ENCODE measurements at places on chromosomes 11 and 22.

GRCh38 chr11:125123947-125124617, 12.7 kb upstream of the TMEM218 start:
- peak; percentile 20 for DNase-seq

DNA sequence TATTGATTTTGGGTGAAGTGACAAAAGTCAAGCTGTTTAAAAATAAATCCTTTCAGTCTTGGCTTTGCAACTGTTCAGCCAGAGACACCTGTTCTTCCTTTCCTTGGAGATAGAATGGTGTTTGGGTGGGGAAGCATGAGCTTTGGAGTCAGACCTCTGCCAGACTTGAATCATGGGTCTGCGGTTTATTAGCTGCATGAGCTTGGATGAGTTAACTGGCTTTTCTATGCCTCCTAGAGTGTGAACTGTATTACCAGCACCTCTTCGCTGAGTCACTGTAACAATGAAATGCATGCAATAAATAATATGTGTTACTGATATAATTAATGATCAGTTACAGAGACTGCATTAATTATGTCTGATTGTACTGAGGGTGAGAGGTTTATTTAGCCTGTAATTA, 13.5 kb upstream of the MYEOV start:
- DNase-seq, result no peak

DNA sequence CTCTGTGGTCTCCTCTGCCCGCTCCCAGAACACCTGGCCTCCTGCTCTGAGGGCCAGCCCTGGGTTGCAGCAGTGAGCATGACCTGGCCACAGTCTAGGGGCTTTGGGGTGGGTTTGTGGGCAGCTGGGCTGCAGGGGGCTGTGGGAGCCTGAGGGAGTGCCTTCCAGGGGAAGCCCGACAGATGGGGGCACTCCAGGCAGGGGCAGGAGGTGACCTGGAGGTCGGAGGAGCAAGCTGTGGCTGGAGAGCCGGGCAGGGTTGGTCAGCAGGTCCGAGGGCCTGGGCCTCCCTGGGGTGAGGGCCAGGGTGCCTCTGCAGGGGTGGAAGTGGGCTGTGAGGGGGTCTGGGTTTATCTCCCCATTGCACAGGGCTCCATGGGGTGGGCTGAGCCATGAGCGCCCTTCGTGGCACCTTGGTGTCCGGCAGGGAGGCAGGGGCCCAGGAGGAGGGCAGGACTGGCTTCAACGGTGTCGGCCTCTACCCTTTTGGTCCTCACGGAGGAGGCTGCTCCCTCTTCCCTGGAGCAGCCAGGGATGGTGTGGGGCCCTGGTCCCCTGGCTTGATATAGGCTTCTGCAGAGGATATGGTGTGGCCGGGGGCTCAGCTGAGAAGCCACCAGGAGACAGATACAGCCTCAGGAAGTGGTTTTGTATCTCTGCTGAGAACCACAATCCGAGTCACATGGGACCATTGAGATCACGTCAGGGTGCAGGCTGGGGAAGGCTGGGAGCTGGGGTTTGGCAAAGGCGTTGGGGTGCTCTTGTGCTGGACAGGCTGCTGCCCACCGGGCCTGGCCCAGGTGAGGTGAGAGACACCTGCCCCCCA, 22.3 kb downstream of the KCNQ1 start:
- DNase-seq, result no peak

DNA sequence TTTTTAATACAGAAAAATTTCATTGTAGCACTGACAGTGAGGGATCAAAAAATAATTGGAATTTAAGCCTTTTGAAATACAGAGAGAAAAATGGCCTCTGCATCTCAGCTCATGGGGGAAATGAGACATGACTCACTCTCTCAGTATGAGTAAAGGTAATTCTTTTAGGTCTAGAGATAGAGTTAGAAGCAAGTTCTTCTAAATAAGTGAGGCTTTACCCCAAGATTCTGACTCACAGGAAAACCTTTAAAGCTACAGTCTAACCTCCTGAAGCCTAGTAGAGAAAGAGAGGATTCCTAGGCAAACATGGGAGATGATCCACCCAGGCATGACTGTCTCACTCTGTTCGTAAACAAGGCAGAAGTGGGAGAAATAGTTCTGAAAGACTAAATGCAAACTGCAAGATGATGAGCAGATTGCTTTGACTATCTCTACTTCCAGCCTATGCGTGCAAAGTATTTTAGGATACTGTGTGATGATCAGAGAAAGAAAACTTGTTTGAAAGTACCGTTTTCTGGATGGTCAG, 1003.3 kb upstream of the CCDC90B start:
- DNase-seq, result no peak

DNA sequence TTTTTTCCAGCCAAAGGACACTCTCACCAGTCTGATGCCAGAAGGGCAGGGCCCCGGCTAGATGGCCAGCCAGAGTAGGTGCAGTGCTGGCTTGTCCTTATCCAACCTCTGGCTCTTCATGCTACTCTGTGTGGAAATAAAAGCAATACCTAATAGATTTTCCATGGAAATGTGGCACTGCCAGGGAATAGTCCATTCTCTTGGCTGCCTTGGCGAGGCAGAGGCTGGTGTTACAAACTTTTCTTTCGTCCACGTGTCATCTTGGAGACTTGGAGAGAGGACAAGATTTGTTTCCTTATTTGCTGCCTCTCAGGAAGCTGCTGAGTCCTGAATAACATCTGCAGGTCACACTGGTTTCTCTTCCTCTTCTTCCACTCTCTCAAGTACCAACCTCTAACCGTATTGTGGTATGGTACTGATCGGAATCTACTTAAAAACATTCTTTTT, 17.2 kb upstream of the C1QTNF4 start:
- no peak for DNase-seq

GRCh38 chr11:88204353-88204752, 29.1 kb upstream of the RAB38 start:
- DNase-seq, result no peak

DNA sequence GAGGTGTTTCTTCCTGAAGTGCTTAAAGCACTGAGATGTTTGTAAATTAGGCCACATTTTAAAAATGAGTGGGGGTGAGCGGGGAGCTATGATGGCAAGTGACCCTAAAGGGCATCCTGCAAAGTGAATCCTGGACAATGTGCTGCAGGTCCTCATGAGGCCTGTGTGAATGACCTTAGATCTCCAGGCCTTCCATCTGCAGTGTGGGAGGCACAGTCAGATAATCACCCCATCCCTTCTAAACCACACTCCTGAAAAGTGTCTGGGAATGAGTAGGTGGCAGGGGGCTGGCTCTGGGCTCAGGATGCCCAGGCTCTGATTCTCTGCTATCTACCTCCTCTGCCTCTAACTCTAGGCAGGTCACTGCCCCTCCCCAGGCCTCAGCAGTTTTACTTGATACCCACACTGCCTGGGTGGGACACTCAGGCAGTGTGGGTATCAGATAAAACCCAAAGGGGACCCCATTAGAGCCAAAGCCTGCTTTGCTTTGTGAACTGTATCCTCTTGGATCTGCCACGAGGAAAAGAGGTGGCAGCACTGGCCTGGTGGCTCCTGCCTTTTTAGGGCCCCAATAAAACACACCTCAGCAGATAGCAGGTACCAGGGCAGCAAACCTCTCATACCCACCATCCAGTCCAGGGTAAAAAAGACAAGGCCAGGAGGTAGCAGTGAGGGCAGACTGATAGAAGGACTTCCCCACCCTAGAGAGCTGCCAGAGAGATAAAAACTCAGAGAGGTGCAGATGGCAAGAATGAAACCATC, 10.5 kb downstream of the STARD10 start:
- no peak for DNase-seq

Data from activated T-cell treated with anti-CD3 and anti-CD28 coated beads for 24 hours (primary cell).